Uterus (tissue), 4 donors: ENCODE measurements at places on chromosomes 16 and 17. TPM values are rescaled to one million over a fixed set of nuclear protein-coding genes. Genes with fewer than 3 reads are reported as not detected.

- no peak for DNase-seq
- no peaks in the 10 kb centered on the region for H3K4me1 ChIP-seq
- H3K4me3 ChIP-seq: no peak overlapping the region
- H3K36me3 ChIP-seq: no peaks in the 10 kb centered on the region
These were observed 1.2 kb upstream of the EPX start for GRCh38 chr17:58191241-58191896.

DNA sequence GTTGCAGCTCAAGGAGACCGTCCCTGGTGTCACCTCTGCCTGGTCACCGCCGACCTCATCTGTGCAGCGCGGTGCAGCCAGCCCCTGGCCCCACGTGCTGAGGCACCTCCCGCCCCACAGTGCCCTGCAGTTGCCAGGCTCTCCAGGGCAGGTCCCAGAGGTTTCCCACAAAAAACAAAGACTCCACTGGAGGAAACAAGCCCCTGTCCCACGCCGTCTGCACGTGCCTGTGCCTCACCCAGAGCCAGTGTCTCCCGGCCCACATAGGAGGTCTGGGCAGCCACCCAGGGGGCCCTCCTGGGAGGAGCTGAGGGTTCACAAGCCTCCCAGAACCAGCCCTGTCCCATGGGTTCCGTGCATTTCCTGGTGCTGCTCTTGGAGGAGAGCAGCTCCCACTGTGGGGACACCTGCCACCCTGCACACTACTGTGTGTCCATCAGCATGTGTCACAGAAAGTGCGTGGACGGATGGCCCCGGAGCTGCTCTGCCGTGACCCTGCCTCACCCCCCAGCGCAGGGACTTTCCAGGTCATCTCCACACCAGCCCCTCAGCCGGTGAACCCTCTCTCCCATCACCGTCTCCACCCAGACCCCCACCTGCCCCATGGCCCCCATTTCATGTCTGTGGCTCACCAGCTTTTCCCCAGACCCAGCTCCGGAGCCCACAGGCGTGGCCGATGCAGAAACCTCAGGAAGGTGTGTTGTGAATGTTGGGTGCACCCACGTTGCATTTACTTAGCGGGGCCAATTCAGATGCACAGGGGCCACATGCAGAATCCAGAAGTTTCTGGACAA is 17.0 kb upstream of the CDH15 start:
- DNase-seq: no peak
- no peak overlapping the region for H3K4me3 ChIP-seq
- no peaks in the 10 kb centered on the region for H3K27me3 ChIP-seq
- no peaks in the 10 kb centered on the region for H3K4me1 ChIP-seq

DNA sequence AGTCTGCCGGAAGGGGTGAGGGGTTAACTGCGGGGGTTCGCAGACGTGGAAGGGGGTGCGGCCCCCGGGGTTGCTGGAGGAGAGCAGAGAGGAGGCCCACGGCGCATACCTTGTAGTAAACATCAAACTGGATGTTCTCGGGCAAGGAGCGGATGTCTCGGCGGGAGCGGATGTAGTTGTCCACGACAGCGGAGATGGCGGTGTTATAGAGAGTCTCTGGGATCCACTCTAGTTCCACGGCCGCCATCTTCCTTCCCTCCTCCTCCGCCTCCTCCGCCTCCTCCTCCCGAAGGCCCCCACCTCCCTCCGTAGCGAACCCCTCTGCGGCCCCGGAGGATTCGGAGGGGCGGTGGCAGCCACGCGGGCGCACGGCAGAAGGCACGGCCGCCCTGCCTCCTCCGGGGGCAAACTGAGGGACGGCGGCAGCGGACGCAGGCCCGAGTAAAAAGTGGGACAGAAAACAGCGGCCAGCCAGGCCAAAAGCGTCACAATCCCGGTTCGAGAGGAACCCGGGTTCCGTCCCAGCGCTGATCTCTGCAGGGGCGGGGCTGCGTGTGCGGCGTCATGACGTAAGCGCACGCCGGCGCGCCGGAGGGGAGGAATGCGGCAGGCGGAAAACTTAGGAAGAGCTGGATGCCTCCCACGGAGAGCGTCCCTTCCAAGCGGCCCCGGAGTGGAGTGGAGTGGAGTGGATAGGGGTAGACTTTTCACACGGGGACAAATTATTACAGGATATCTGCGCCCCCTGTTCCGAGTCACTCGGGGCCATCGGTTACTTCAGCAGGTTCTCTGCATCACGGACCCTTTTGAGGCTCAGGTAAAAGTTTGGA is at the start of gene APPBP2:
TSS of gene APPBP2 (minus strand) at position 558 of the 830 bp plus-strand sequence. CDS start at position 247, 311 bp downstream.
- no peaks in the 10 kb centered on the region for H3K4me1 ChIP-seq
- no peaks in the 10 kb centered on the region for H3K36me3 ChIP-seq
- H3K4me3 ChIP-seq: peak within 1 kb of the TSS; percentile 89
- H3K27ac ChIP-seq: peak within 1 kb of the TSS; percentile 99

DNA sequence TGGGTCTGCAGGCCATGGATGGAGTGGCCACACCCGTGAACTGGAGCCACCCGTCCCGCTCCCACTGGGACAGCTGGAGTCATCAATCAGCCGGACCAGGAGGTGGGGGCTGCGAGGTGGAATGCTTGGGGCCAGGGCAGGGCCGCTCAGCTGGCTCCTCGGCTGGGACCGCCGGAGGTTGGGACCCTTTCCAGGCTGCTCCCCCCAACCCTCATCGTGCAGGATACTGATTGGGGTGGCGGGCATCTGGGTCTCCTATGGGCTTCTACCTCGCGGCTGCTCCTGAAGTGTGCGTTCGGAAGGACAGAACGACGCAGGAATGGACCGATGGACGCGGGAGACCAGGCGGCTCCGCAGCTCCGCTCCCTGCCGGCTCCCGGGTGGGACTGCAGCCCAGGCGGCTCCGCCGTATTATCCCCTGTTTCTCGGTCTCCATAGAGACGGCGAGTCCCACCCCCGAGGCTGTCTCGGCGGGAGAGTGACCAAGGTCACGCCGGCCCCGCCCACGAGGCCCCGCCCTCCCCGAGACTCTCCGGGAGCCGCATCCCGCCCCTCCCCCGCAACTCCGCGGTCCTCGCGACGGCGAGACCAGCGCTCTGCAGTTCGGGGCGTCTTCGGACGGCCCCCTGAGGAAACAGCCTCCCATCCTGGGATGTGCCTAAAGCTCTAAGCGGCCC is at the start of gene TPPP3:
TSS of gene TPPP3 (minus strand) at position 388 of the 677 bp plus-strand sequence. CDS start 2,387 bp downstream, outside the sequence.
- H3K4me3 ChIP-seq: peak within 1 kb of the TSS; percentile 34
- no peaks in the 10 kb centered on the region for H3K27me3 ChIP-seq
- H3K27ac ChIP-seq: peak within 1 kb of the TSS; percentile 54
- no peaks in the 10 kb centered on the region for H3K4me1 ChIP-seq
- DNase-seq: peak; percentile 87
- no peaks in the 10 kb centered on the region for H3K36me3 ChIP-seq

DNA sequence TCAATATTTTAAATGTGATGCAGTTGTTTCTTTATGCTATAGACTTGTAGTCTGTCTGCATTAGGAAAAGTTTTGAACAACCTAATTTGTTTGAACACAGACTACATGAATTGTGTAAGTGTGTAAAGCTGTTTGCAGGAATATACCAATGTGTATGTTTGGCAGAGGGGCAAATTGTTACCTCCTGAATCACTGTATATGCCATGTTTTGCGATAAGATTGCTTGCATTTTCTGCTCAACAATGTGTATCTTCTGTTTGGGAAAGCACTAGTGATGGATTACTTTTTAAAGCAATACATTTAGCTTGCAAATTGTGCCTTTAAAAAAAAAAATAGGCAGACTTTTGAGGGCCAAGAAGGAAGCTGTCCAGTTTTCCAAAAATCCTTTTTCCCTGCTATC is 14.6 kb downstream of the RBBP6 start:
- H3K4me1 ChIP-seq: no peaks in the 10 kb centered on the region
- no peak overlapping the region for H3K27ac ChIP-seq
- H3K36me3 ChIP-seq: no peaks in the 10 kb centered on the region
- H3K4me3 ChIP-seq: no peak overlapping the region

DNA sequence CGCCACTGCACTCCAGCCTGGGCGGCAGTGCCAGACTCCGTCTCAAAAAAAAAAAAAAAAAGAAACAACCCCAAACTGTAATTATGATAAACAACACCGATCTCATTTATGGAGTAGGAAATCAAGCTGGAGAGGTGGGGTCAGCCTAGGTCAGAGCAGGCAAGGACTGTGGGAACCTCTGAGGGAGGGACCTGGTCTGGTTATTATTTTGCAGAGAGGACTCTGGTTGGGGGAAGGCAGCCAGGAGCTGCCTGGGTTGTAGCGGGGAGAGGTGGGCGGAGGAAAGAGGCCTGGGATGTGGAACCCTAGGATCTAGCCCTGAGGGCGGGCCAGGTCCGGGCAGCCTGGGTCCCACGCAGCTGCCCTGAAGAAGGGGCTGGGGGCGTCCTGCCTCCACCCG is 10.9 kb upstream of the HS3ST6 start:
- H3K4me3 ChIP-seq: peak overlapping the region; percentile 67
- no peaks in the 10 kb centered on the region for H3K36me3 ChIP-seq
- H3K27ac ChIP-seq: peak overlapping the region; percentile 80
- no peak for DNase-seq
- H3K4me1 ChIP-seq: no peaks in the 10 kb centered on the region

- peak overlapping the region; percentile 90 for H3K27ac ChIP-seq
- H3K4me3 ChIP-seq: peak overlapping the region; percentile 70
- H3K36me3 ChIP-seq: no peaks in the 10 kb centered on the region
- no peak for DNase-seq
- H3K27me3 ChIP-seq: no peaks in the 10 kb centered on the region
- no peaks in the 10 kb centered on the region for H3K4me1 ChIP-seq
These were observed 1.3 kb downstream of the SAT2 start for GRCh38 chr17:7626307-7626706.

GRCh38 chr17:81552244-81553017 is at the start of gene FAAP100:
TSS of gene FAAP100 (minus strand) at chr17:81552353. CDS start at chr17:81552330, 23 bp downstream.
- no peaks in the 10 kb centered on the region for H3K27me3 ChIP-seq
- H3K4me3 ChIP-seq: peak within 1 kb of the TSS; percentile 62
- peak within 1 kb of the TSS; percentile 62 for H3K27ac ChIP-seq
- H3K36me3 ChIP-seq: no peaks in the 10 kb centered on the region
- peaks cover 17% of the 10 kb centered on the region for H3K4me1 ChIP-seq
- DNase-seq: peak; percentile 82

- DNase-seq: no peak
- H3K27ac ChIP-seq: peak overlapping the region; percentile 71
- no peaks in the 10 kb centered on the region for H3K27me3 ChIP-seq
- H3K4me1 ChIP-seq: no peaks in the 10 kb centered on the region
These were observed 46.6 kb downstream of the STH start for GRCh38 chr17:46045639-46046038.

- H3K4me3 ChIP-seq: no peak overlapping the region
- H3K4me1 ChIP-seq: no peaks in the 10 kb centered on the region
- no peaks in the 10 kb centered on the region for H3K36me3 ChIP-seq
- peak overlapping the region; percentile 63 for H3K27ac ChIP-seq
- H3K27me3 ChIP-seq: no peaks in the 10 kb centered on the region
These were observed 214.7 kb downstream of the ZNF423 start for GRCh38 chr16:49641250-49641649.

- H3K27me3 ChIP-seq: no peaks in the 10 kb centered on the region
- H3K27ac ChIP-seq: no peak overlapping the region
- DNase-seq: no peak
- no peak overlapping the region for H3K4me3 ChIP-seq
These were observed 26.3 kb downstream of the FOXL1 start for GRCh38 chr16:86604436-86605193.

- H3K27me3 ChIP-seq: no peaks in the 10 kb centered on the region
- H3K36me3 ChIP-seq: no peaks in the 10 kb centered on the region
- peak; percentile 97 for DNase-seq
- no peak overlapping the region for H3K4me3 ChIP-seq
- H3K4me1 ChIP-seq: peaks cover 22% of the 10 kb centered on the region
- peak overlapping the region; percentile 93 for H3K27ac ChIP-seq
These were observed 22.5 kb downstream of the CCR7 start for GRCh38 chr17:40542558-40543411.

- no peaks in the 10 kb centered on the region for H3K27me3 ChIP-seq
- no peak overlapping the region for H3K4me3 ChIP-seq
- no peaks in the 10 kb centered on the region for H3K36me3 ChIP-seq
- H3K4me1 ChIP-seq: peaks cover 36% of the 10 kb centered on the region
- H3K27ac ChIP-seq: peak overlapping the region; percentile 89
These were observed 31.4 kb downstream of the YPEL2 start for GRCh38 chr17:59362811-59363205.

Gene STH
- not detected for total RNA-seq

Gene SBK1
- total RNA-seq: 1.2 TPM

Gene ZG16
- total RNA-seq: under 0.01 TPM

Gene SLC25A10
- 5.6 TPM for total RNA-seq

Gene OR3A3
- not detected for total RNA-seq

Gene HBM
- not detected for total RNA-seq

Gene MILR1
- total RNA-seq: 9.5 TPM
